Heart right ventricle (tissue), 16 donors: ENCODE measurements at places on chromosomes 5 and 9. TPM values are rescaled to one million over a fixed set of nuclear protein-coding genes. Genes with fewer than 3 reads are reported as not detected.

Gene ZNF462
- polyA plus RNA-seq = 5.7 TPM

Gene CTSL
- polyA plus RNA-seq = 150 TPM

Gene PCDHAC2
- polyA plus RNA-seq = 0.04 TPM

Gene SLC1A3
- polyA plus RNA-seq = 62.4 TPM

Gene CYSRT1
- polyA plus RNA-seq = 0.19 TPM

Gene ESM1
- polyA plus RNA-seq = 0.72 TPM

Gene PTPN3
- polyA plus RNA-seq = 3.1 TPM

Gene ARID3C
- not detected for polyA plus RNA-seq

DNA sequence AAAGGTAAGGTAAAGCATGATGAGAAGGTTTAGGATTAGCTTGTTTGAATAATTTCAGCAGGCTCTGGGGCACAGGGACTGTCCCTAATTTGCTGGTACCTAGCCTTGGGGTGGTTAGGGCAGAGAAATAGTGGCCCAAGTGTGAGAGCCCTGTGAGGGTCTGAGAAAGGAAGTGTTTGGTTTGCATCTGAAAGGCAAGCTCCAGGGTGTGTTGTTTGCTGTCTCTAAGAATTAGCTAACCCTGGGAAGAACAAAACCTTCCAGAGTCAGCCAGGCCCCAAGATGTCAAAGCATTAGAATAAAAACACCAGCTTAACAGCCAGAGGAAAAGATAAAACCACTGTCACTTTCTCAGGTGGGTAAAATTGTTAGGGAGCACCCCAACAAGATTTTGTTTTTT is 31.0 kb downstream of the TMEM252 start:
- H3K4me1 ChIP-seq = peaks cover 20% of the 10 kb centered on the region
- peaks cover 18% of the 10 kb centered on the region for H3K36me3 ChIP-seq
- no peak overlapping the region for H3K4me3 ChIP-seq
- no peaks in the 10 kb centered on the region for H3K27me3 ChIP-seq
- no peak for DNase-seq
- H3K27ac ChIP-seq = no peak overlapping the region

- peaks cover 42% of the 10 kb centered on the region for H3K4me1 ChIP-seq
- no peaks in the 10 kb centered on the region for H3K27me3 ChIP-seq
- no peak overlapping the region for H3K27ac ChIP-seq
Observed at GRCh38 chr5:151002681-151003502, 17.5 kb upstream of the GPX3 start.

GRCh38 chr9:134662143-134662876 is 20.7 kb downstream of the COL5A1 start:
- no peaks in the 10 kb centered on the region for H3K27me3 ChIP-seq
- H3K4me1 ChIP-seq = peaks cover 21% of the 10 kb centered on the region
- no peak overlapping the region for H3K4me3 ChIP-seq
- H3K27ac ChIP-seq = peak overlapping the region; percentile 84

GRCh38 chr5:134510970-134511795 is 14.3 kb upstream of the JADE2 start:
- no peak overlapping the region for H3K4me3 ChIP-seq
- DNase-seq = no peak
- peaks cover 20% of the 10 kb centered on the region for H3K4me1 ChIP-seq
- H3K36me3 ChIP-seq = no peaks in the 10 kb centered on the region
- H3K27me3 ChIP-seq = no peaks in the 10 kb centered on the region

DNA sequence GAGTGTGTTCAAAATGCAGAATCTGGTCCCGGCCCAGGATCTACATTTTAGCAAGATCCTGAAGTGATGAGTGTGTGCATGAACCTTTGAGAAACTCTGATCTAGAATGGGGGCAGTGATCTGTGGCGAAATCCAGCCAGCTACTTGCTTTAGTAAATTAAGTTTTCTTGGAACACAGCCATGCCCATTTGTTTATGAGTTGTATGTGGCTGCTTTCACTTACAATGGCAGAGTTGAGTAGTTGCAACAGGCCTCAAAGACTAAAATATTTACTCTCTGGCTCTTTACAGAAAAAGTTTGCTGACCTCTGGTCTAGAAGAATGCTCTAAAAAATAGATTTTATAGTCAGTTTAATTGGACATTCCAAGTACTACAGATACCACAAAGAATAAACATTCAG is 588.3 kb downstream of the BNC2 start:
- H3K27me3 ChIP-seq = no peaks in the 10 kb centered on the region
- no peak overlapping the region for H3K4me3 ChIP-seq
- no peak overlapping the region for H3K27ac ChIP-seq
- no peak for DNase-seq
- H3K4me1 ChIP-seq = no peaks in the 10 kb centered on the region

- H3K27ac ChIP-seq = no peak overlapping the region
- H3K4me1 ChIP-seq = peaks cover 11% of the 10 kb centered on the region
- no peaks in the 10 kb centered on the region for H3K36me3 ChIP-seq
- no peak overlapping the region for H3K4me3 ChIP-seq
Observed at GRCh38 chr9:20319641-20320337, 302.5 kb downstream of the MLLT3 start.

DNA sequence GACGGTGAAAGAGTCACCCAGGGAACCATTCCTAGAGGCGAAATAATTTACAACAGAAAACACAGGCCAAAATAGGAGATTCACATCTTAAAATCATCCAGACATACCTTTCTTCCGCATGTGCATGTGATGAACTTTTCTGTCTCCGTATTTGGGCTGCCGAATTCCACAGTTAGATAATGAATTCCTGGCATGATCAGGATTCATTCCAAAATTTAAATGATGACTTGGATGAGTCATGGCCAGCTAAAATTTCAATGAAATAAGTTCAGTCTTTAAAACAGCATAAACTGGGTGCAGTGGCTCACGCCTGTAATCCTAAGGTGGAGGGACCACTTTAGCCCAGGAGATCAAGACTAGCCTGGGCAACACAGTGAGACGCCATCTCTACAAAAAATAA is 82.7 kb downstream of the DROSHA start:
- H3K27me3 ChIP-seq = no peaks in the 10 kb centered on the region
- H3K27ac ChIP-seq = no peak overlapping the region
- H3K36me3 ChIP-seq = peaks cover 73% of the 10 kb centered on the region
- H3K4me3 ChIP-seq = no peak overlapping the region
- H3K4me1 ChIP-seq = no peaks in the 10 kb centered on the region
- DNase-seq = no peak

DNA sequence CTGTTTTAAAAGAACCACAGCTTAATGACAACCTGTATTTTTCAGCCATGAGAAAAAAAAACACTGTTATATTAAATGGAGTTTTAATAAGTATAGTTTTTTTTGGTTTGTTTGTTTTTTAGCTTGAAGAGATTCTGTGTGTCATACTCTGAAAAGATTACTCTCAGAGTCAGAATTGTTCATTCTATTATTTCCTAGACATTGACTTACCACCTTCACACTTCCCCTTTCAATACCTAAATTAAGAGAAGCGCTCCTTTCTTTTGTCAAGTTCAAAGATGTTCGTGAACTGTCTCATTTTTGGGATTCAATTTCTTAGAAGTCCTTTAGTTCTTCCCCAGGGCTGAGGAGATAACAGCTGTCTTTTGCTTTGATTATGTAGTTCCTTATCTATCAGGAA is 1201.6 kb upstream of the NUDT12 start:
- no peaks in the 10 kb centered on the region for H3K27me3 ChIP-seq
- DNase-seq = no peak
- no peak overlapping the region for H3K27ac ChIP-seq
- H3K4me3 ChIP-seq = no peak overlapping the region
- H3K4me1 ChIP-seq = no peaks in the 10 kb centered on the region

DNA sequence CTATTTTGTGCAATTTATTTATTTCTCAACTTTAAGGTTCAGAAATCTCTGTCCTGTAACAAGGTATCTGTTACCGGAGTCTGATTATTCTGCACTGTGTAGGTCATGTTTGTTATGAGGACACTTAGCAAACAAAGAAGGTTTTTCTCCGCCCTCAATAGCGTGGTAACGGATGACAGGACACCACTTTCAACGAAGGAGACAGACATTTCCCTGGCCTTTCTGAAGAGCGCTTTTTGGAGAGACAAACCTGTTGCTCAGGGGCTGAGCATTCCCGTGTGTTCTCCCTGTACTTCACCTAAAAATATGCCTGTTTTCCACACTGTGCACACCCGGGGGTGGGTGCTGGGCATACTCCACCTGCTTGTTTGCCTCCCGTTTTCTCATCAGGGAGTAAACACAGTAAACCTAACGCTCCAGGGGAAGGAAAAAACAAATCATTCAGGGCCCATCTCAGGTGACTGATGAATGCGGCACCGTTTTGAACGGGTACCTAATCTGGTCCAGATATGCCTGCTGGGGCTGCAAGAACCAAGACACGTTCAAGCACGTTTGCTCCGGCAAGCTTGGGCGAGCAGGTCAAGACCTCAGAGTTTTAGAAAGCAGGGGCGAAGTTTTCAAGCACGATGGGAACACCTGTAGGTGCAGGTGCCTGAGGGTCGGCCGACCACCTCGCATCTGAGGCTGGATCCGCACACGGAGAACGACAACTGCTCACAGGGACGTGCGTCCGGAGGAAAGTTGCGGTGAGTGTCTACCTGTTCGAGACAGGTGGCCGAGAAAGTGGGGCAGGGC is 859 bp downstream of the RETREG1 start:
- H3K27ac ChIP-seq = peak overlapping the region; percentile 76
- H3K4me3 ChIP-seq = peak overlapping the region; percentile 64
- peaks cover 19% of the 10 kb centered on the region for H3K4me1 ChIP-seq
- no peak for DNase-seq
- H3K36me3 ChIP-seq = no peaks in the 10 kb centered on the region

DNA sequence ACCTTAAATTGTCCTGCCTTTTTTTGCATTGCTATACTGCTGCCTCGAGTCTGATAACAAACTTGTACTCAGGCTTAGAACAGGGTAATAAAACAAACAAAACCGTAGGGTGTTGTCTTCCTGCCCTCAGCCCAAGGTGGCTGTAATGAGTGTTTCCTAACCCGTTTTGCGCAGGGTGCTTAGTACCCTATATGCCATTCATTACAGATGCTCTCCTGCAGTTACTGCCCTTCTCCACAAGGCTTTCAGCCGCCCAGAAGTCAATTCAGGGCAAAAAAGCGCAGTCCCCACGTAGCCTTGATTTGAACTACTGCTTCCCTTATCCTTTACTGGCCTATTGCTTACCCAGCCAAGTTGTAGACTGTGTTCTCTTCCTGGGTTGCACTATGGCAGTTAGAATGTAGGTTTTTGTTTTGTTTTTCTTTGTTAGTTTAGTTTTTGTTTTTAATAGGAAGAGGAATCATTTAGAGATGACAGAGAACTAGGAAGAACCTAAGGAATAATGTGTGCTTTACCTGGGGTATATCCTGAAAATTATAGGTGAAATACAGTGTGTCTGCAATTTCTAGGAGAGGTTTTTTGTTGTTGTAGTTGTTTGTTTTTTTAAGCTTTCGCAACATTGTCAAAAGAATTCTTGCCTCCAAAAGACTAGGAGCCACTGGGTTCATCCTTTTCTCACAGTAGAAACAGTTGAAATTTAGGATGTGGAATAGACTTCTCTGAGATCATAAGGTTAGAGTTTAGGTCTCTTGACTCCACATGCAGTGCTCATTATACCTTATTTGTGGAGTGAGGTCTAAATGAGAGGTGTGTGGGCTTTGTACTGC is 1.3 kb downstream of the HMGXB3 start:
- H3K27ac ChIP-seq = peak overlapping the region; percentile 95
- H3K36me3 ChIP-seq = peaks cover 28% of the 10 kb centered on the region
- peak overlapping the region; percentile 100 for H3K4me3 ChIP-seq
- no peaks in the 10 kb centered on the region for H3K27me3 ChIP-seq

DNA sequence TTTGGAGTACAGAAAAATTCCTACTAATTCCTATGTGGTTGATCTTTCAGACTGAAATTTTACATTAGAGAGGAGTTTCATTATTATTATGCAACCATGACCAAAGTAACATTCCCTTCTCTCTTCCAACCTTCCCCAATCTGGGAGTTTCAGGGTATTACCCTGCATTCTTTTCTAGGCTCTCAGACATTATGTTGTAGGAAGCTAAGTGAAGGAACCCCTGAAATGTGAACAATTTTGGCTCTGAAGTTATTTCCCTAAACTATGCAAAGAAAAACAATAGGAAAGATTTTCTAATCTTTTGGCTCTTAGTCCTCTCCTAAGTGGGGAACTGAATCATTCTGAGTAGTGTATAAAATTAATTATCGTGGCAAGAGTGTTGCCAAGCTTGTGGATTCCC is 63.3 kb upstream of the ZFAND5 start:
- no peak overlapping the region for H3K4me3 ChIP-seq
- H3K36me3 ChIP-seq = no peaks in the 10 kb centered on the region
- H3K27me3 ChIP-seq = no peaks in the 10 kb centered on the region
- no peak for DNase-seq

DNA sequence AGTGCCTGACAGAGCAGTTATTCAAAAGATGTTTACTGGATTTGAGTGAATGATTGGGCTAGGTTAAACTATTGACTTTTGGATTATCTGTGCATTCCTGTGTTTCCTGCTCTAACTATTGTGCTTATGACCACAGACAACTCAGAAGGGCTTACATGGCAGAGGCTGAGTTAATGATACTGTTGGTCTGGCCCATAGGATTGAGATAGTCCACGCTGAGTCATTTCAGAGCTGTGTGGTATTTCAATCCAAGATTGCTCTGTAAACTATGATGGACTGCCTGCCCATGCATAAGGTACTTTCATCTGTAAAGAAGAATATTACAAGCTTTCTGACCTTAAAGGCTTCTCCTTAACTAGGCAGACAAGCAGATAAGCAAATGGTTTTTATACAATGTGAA is 49.1 kb upstream of the SLIT3 start:
- H3K27ac ChIP-seq = no peak overlapping the region
- no peak overlapping the region for H3K4me3 ChIP-seq

DNA sequence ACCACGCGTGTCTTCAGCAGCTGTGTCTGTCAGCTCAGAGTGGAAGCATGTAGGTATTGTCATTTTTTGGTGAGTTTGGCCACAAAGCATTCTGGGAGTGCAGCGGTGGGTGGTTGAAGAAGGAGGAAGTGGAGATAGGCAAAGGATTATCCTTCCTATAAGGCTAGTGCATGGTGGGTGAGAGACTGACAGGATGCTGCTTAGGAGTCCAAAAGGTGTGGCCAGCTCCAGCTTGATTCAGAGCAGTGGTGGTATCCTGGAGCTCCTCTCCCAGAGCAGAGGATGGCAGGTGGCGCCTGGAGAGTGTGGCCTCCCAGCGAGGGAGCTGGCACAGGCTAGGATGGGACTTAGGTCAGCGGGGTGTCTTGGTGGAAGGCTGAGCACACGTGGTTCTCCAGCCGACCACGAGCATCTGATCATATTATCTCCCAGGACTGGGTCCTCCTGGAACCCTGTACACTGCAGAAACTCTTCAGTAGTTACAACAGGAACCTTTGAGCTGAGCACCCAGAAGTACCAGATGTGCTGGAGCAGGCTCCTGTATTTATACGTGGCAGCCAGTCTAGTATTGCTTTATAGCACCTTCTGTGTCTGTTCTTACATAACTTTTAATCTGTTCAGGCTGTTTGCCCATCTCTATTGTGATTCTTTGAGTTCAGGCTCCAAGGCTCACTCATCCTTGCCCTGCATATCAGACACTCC is 29.6 kb downstream of the MAML1 start:
- no peaks in the 10 kb centered on the region for H3K27me3 ChIP-seq
- peaks cover 24% of the 10 kb centered on the region for H3K36me3 ChIP-seq
- H3K4me1 ChIP-seq = peaks cover 81% of the 10 kb centered on the region
- peak overlapping the region; percentile 22 for H3K27ac ChIP-seq
